ENCODE measurements at places on chromosomes 3 and 15.

DNA sequence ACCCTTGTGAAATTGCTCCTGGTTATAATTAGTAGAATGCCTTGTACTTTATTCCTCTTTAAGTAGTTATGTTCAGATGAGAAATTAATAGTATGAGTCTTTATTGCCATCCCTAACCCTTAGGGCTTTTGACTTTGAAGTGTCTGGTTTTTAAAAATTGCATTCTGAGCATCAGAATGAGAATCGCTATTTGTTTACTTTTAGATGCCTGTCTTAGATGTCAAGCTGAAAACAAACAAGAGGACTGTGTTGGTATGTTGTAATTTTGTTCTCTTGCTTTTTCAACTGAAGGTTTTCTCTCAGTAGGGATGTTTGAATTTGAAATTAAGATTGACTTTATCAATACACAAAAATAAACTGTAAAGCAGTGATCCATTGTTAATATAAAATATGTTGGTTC lies 5.2 kb downstream of the RNF7 start:
- DNase-seq, result no peak

- no peak for DNase-seq
These were observed 3.9 kb downstream of the RPL35A start for GRCh38 chr3:197953881-197954280.

GRCh38 chr3:5347486-5347885 lies 160.0 kb downstream of the EDEM1 start:
- no peak for DNase-seq

DNA sequence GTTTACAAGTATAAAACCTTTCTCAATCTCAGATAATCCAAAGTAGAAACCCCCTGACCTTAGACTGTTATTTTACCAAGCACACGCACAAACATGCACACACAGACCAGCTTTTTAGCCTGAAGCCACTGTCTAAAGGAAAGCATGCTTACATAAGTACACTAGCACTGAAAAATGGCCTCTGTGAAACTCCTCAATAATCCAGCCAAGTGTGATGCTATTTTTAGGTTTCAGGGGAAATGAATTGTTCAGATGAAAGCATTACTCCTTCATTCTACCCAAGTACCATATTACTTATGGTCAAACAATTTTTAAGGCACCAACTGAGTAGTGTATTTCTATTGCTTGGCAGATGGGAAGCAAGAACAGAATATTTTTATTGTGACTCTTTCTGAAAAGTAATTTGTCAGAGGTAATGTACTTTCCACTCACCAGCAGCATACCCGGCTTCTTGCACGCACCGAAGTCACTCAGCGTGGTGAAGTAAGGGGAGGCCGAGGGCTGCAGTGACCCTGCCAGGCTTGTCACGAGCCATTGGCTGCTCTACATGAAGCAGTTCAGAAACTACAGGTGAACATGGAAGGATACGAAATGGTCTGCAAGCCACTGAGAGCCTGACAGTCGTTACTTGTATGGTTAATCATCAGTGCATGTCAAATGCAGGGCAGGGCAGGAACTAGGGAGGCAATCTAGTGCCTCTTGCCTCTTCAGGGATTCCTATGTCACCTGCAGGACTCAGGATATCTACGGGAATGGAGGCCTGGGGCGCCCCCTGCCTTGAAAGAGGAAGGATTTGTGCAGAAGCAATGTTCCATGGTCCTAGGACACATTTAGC lies 106.7 kb downstream of the GABRB3 start:
- DNase-seq, result no peak

- DNase-seq, result no peak
These were observed 8.8 kb upstream of the SEMA7A start for GRCh38 chr15:74442604-74443003.

All from stimulated activated CD8-positive, alpha-beta memory T cell treated with anti-CD3 and anti-CD28 coated beads, Interleukin-15, amount 100 ng/mL, for 24 hours (primary cell).